ENCODE measurements at places on chromosomes 7 and 10. TPM values are rescaled to one million over a fixed set of nuclear protein-coding genes. Genes with fewer than 3 reads are reported as not detected.

DNA sequence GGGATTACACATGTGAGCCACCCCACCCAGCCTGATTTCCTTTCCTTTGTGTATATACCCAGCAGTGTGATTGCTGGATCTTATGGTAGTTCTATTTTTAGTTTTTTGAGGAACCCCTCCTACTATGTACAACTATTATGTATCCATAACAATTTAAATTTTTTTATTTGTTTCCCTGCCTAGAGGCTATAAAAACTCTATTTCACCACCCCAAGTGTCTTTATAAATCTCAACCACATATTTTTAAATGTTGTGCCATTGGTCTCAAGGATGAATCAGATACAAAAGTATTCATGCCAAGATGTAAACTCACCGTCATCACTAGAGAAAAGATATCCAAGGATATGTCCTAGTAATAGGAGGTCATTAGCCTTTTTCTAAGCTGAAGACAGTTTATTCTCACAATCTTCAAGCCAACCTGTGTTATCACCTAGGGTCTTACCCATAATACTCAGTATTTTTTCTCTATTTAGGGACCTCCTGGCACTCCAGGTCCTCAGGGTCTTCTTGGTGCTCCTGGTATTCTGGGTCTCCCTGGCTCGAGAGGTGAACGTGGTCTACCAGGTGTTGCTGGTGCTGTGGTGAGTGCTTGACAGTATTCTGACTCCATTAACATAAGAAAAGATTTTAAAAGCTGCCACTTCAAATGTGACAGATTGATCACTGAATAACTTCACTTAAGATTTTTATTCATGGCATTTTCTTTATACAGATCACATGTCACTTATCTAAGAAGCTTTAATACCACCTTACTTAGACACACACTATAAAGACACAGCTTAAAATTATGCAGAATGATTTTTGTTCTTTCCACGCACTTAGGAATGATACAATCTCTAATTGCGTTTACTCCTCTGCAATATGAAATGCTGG lies 29.4 kb downstream of the COL1A2 start:
- peak; percentile 43 for DNase-seq

DNA sequence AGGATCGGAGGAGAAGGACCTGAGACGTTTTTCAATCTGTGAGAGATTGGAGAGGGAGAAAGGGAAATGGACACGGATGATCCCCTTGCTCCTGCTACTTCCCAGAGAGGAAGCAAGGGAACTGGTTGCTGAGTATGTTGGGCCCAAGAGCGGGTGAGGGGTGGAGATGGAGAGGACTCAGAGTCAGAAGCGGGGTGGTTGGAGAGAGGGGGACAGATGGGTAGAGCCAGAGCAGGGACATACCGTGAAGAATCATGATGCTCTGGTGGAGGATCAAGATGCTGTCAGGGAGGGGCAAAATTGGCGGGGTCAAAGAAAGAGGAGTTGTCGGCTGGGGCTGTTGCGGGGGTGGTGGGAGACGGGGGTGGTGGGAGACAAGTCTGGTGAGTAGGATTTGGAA lies 2.4 kb upstream of the CHST3 start:
- no peak for DNase-seq

DNA sequence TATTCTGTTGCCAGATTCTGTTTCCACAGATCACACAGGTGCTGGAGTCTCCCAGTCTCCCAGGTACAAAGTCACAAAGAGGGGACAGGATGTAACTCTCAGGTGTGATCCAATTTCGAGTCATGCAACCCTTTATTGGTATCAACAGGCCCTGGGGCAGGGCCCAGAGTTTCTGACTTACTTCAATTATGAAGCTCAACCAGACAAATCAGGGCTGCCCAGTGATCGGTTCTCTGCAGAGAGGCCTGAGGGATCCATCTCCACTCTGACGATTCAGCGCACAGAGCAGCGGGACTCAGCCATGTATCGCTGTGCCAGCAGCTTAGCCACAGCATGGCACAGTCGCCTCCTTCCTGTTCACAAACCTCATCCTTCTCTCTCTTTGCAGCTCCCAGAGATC lies 237.5 kb upstream of the PRSS1 start:
- DNase-seq, result peak; percentile 43

Gene GATAD1
- total RNA-seq, result 26.2 TPM

GRCh38 chr7:1872191-1873069 lies 202.4 kb downstream of the ELFN1 start:
- no peak for DNase-seq

DNA sequence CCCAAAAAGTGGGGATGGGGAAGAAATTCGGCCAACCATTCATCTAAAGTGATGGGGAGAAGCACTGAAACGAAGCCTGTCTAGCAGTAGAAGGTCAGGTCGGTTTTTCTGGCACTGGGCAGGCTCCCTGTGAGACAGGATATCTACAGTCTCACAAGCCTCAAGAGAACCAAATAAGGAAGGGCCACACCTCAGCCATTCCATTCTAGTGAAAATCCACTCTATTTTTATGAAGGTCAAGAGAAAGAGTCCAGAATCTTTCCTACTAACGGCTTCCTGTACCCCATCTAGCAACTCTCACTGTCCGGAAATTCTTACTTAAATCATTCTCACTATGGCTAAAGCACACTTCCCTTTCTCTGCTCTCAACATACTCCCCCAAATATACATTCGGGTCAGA lies 267.1 kb downstream of the PRPF18 start:
- no peak for DNase-seq

GRCh38 chr7:102721-103120 lies 89.7 kb upstream of the FAM20C start:
- no peak for DNase-seq

GRCh38 chr10:3422282-3422681 lies 249.7 kb upstream of the PITRM1 start:
- no peak for DNase-seq

Gene ASB10
- total RNA-seq, result not detected

Gene ABCB1
- 1.8 TPM for total RNA-seq

Gene AKR1B15
- total RNA-seq, result not detected

DNA sequence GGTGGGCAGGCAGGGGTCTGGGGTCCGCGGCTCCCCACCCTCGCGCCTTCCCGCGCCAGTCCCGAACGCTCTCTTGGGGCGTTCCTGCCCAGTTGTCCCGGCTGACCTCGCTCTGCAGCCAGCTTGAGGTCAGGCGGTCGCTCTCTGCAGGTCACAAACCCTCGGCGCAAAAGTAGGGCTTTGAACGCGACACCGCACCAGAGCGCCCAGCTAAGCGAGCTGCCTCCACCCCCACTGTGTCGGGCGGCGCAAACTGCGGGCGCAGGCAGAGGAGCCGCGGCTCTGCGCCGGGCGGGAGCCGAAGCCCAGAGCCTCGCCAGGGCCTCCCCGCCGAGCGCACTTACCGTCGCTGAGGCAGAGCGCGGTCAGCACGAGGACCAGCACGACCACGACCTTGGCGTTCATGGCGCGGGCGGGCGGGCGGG lies 284 bp downstream of the CXCL12 start:
- DNase-seq, result peak; percentile 21

Gene MRLN
- total RNA-seq, result not detected

Data from mammary epithelial cell (primary cell).